NCI-H526 treated with DMSO at 0.1 percent for 48 hours (cell line): ENCODE measurements at places on chromosomes 7 and 10.

- DNase-seq, result no peak
These were observed 50.7 kb downstream of the ARID5B start for GRCh38 chr10:61952028-61952674.

- DNase-seq, result no peak
These were observed 8.6 kb downstream of the TBATA start for GRCh38 chr10:70776455-70777005.

DNA sequence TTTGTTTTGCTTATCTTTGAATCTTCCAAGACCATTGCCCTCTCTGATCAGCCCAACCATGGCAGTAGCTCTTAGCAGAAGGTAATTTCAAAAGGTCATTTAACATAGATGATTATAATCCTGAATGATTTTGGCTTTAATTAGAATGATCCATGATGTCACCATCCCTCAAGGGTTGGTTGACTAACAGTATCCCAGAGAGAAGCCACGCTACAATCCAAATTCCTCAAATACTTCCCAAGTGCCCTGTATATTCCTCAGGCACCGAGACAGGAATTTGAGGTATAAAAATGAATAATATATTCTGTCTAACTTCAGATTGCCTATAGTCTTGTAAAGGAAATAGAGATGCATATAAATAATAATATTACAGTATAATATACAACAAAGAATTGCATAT, 42.1 kb upstream of the TMEM196 start:
- no peak for DNase-seq

DNA sequence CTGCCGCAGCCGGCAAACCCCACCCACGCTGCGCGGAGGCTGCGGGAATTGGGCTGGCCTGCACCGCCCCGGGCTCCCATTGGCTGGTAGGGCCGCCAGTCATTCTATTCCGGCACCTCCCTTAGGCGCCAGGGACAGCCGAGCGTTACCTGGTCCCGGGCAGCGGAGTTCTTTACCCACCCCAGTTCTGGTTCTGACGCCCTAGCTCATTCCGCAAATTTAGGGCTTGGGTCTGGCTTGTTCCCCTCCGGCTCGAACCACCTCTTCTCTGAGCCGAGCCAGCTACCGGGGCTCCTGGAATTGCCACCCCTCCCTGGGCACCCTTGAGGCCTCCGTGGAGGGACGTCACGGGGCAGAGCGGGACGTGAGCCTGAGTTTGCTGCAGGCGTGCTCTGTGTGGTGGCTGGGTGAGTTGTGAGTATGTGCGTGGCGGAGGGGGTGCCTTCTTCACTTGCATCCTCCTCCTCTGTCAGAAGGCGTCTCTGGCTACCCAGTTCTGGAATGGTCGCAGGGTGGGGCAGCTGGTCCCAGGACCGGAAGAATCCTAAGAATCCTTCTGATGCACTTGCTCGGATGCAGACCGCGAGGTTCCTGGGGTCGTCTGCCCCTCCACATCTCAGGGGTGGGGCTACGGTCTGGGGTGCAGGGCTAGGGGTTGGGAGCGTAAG, at the start of the genes PDZD7 and SFXN3:
PDZD7 (minus strand) TSS at position 2 of the 668 bp plus-strand sequence. CDS start 910 bp downstream, outside the sequence.
SFXN3 (plus strand) TSS at position 107 of the 668 bp plus-strand sequence. CDS start 3,461 bp downstream, outside the sequence.
- peak; percentile 66 for DNase-seq

- DNase-seq, result no peak
These were observed 65.4 kb downstream of the PRPF18 start for GRCh38 chr10:13651969-13652720.

DNA sequence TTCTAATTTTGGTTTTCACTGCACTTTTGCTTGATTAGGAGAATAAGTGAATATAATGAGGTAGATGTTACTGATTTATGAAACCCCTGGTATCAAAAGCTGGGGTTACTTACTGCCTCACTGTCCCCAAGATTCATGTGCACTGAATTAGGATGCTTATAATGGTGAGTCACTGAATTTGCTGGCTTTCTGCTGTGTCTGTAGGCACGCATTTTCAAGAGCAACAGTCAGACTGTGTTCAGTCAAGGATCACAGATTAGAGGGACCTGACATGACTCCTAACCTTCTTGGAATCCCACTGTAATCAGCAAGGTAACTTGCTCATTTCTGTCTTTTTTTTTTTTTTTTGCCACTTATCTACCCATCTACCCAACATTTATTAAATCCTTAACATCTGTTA, 59.7 kb downstream of the GPR85 start:
- no peak for DNase-seq

DNA sequence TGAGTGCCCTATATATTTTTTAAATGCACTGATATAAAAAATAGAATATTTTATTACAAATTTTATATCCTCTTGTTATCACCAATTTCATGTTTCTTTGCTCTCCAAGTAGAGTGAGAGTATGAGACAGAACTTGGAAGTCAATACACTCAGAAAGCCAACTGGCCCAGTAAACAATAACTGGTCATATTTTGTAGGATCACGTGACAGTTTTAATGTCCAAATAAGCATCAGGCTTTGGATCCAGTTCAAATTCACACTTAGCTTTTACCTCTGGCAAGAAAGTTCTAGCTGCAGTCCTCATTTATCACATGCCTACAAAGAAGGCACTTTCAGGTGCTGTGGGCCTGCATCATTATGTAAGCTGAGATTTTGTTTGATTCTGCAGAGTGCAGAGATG, 21.6 kb upstream of the TPK1 start:
- no peak for DNase-seq

- no peak for DNase-seq
These were observed 64.6 kb downstream of the FAS start for GRCh38 chr10:89055159-89055558.

DNA sequence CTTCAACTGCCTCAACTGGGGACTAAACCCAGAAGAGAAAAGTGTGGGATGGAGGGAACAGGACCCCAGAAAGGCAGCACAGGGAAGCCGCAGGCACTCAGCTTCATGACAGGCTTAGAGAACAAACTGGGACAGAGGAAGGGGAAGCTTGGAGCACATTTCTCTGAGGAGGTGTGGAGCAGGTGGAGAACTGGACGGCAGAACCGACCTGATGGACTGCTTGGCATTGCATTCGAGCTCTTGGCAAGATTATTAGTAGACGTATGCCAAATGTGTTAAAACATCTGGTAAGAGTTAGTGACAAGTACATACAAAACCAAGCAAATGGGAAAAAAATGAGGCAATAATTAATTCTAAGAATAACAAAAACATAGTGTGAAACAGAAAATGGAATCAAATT, 335.7 kb downstream of the SFMBT2 start:
- DNase-seq, result no peak

GRCh38 chr10:114025611-114026130, 18.0 kb upstream of the ADRB1 start:
- no peak for DNase-seq

DNA sequence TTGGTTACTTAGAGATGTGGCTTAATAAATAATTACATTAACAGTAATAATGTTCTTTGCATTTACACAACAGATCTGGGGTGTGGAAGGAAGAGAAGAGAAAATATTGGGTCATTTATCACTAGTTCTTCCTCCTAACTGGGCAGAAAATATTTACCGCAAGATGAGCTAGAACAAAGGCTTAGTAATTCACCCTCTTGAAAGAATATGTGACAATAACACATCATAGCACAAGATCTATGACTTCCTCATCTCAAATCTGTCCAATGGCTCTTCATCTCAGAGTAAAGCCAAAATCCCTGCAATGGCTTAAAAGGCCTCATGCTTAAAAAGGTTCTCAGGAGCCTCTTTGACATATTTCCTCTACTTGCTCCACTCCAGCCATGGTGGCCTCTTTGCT, 178.6 kb downstream of the ZNF438 start:
- DNase-seq, result no peak
